Gastroesophageal sphincter (tissue), 4 donors: ENCODE measurements at places on chromosomes 4 and X.

- ATAC-seq = no peak
Measured at GRCh38 chr4:128285085-128285997, 2.3 kb downstream of the PGRMC2 start.

GRCh38 chr4:99947190-99947578 lies 766 bp upstream of the DNAJB14 start:
- no peak for ATAC-seq

- no peak for ATAC-seq
Measured at GRCh38 chr4:8746523-8747466, 124.8 kb downstream of the HMX1 start.

DNA sequence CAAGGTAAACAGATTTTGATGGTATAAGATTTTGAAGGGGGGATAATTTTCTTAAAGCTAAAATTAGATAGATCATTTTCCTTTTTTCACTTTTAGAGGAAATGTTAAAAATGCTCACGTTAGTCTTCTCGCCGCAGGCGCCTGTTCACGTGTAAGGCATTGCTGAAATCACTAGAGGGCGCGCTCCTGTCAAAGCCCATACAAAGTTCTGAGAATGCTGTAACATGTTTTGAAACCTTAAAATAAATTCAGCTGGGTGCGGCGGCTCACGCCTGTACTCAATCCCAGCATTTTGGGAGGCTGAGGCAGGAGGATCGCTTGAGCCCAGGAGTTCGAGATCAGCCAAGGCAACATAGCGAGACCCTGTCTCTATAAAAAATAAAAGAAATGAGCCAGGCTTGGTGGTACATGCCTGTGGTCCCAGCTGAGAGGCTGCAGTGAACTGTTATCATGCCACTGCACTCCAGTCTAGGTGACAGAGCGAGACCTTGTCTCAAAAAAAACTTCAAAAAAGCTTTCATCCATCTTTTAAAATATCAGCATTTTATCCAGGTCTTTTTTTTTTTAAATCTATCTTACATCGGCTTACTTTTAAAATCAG lies 138.0 kb downstream of the RBMX2 start:
- ATAC-seq = no peak

- ATAC-seq = no peak
Measured at GRCh38 chrX:3712870-3713224, 602 bp downstream of the PRKX start.

DNA sequence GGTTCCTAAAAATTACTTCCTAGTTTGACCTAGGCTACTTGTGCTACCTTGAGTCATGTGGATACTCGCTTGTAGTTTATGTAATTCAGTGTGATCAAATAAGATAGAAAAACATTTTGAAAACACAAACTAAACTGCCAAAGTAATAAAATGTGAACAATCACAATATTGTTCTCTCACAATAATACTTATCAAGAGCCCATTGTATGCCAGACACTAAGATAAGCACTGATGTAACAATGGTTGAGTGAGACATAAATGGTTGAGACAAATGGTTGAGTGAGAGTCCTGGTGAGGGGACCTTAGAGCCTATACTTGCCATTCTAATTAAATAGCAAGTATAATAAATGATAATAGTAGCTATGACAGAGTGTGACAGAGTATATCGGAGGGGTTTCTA lies 41.7 kb downstream of the RFC1 start:
- ATAC-seq = no peak

DNA sequence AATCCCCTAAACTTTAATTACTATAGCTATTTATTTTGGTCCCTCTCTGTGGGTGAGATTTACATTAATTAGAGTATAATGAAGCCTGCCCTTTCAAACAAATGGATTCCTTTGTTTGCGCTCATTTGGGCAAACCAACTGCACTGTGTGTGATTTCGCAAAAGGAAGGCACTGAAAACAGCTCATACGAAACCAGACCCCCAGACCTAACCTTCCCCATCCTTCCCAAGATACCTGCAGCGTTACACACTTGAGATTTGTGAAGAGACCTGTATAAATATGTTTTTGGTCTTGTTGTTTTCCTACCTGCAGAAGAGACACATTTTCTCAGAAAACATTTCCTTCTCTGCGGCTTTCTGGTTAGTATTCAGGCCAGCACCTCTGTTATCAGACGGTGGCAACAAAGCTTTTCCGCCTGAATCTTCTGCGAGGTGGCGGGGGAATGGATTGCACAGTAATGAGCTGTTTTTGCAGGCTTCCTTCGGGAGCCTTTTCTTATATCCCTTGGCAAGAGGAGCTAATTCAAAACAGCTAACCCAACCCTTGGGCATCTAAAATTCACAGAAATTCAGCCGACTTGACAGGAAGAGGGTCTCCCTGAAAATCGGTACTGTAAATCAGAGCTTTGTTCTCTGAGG lies 47.6 kb downstream of the CBLL2 start:
- no peak for ATAC-seq

- ATAC-seq = peak; percentile 19
Measured at GRCh38 chrX:40094041-40094899, 3.5 kb downstream of the BCOR start.

- no peak for ATAC-seq
Measured at GRCh38 chr4:124118061-124118460, 594.5 kb downstream of the ANKRD50 start.

GRCh38 chr4:152352622-152353116 lies 183.2 kb downstream of the FBXW7 start:
- ATAC-seq = peak; percentile 98

DNA sequence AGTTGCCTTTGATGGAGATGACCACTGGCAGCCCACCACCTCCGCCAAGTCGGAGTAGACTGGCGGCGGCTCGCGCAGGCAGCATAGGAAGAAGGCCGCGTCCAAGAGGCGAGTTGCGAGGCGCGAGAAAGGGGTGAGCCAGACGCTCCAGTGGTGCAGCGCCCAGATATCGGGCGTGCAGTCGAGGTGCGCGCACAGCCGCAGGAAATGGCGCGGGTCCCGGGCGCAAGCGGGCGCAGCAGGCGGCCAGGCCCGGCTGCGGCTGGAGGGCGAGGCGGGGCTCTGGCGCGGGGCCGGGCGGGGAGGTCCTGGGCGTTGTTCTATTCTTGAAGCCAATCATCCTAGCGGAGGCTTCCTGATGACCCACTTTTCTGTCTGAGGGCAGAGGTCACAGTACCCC lies 13.2 kb upstream of the PGRMC1 start:
- ATAC-seq = no peak

- ATAC-seq = no peak
Measured at GRCh38 chr4:109590905-109591304, 30.9 kb downstream of the MCUB start.

GRCh38 chr4:148044089-148044911 lies 312.4 kb downstream of the ARHGAP10 start:
- ATAC-seq = peak; percentile 34

GRCh38 chr4:54908763-54909162 lies 216.6 kb downstream of the KDR start:
- no peak for ATAC-seq

- ATAC-seq = no peak
Measured at GRCh38 chr4:145876531-145877180, 62.0 kb downstream of the ZNF827 start.

DNA sequence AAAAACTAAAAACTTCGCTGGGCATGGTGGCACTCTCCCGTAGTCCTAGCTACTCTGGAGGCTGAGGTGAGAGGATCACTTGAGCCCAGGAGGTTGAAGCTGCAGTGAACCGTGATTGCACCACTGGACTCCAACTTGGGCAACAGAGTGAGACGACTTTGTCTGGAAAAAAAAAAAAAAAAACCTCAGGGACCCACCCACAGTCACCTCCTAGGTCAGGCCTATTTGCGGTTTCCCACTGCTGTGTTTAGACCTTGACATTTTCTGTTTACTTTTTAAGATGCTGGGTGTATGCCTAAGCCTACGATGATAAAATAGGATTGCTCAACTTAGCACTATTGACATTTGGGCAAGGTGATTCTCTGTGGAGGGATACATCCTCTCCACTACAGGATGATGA lies 197.4 kb upstream of the TBL1X start:
- no peak for ATAC-seq

DNA sequence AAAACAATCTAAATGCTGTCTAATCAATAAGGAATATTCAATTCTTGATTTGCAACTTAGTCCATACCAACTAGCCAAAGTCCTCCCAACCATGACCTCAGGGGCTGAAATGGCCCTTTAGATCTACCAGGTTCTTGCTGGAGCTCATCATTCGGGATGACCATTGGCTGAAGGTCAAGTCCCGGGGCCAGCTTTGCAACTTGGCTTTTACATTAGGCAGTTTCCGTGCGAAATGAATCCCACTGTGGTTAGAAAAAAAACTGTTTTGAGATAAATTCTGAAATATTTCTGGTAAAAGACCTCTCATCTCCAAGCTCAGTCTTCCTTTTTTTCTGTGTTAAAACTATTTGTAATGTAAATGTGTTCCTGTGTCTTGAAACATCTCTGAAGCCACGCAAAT lies 178.6 kb downstream of the TENM3 start:
- ATAC-seq = no peak

- ATAC-seq = peak; percentile 73
Measured at GRCh38 chrX:33725535-33726210, 406.4 kb downstream of the FAM47A start.

DNA sequence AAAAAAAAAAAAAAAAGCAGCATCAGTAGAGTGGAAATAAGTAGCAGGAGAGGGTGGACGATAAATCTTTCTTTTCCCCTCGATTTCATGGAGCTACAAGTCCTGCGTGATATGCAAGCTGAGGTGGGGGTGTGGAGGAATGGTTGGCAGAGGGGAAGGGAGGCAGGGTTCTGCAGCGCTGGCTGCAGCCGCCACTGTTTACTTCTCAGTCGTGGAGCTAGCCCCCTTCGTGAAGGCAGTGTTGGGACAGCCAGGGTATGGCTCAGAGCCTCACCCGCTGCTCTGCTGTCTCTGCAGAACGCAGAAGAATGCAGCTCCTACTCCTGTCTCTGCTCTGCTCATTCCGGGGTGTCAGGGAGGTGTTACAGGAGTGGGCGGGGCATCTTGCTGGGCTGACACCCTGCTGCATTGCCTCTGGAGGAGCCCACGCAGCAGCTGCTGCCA lies 140.6 kb downstream of the GPM6A start:
- peak; percentile 51 for ATAC-seq

GRCh38 chrX:1475481-1475880 lies 22.8 kb upstream of the ASMTL start:
- ATAC-seq = no peak

DNA sequence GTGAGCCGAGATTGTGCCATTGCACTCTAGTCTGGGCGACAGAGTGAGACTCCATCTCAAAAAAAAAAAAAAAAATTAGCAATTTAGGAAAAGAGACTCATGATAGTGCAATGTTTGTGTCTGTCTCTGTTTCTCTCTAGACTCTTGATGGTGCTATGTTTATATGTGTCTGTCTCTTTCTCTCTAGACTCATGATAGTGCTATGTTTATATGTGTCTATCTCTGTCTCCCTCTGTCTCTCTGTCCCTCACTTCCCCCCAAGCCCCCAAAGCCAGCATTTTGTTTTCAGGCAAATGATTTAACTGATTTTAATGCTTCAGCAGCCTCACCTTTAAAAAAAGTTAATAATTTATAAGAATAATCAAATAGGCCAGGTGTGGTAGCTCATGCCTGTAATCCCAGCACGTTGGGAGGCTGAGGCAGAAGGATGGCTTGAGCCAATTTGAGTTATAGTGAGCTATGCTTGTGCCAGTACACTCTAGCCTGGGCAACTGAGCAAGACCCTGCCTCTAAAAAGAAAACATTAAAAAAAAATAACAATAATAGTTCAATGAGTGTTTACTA lies 6.9 kb downstream of the MOB1B start:
- ATAC-seq = no peak

DNA sequence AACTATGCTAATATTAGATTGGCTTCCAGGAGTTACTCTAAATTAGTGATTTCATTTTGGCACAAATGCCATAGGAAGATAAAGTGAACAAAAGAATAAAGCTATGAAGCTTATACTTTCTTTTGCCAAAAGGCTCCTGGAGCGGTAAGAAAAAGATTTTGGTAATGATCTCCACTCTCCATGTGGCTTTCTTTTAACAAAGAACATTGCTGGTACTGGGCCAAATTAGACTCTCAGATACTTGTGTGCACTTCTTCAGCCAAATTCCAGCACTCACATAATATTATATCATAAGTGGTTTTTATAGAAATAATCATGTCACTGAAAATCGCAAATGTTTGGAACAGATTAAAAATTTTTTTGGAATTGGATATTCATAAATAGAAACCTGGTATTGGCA lies 142.4 kb upstream of the FGF13 start:
- no peak for ATAC-seq

DNA sequence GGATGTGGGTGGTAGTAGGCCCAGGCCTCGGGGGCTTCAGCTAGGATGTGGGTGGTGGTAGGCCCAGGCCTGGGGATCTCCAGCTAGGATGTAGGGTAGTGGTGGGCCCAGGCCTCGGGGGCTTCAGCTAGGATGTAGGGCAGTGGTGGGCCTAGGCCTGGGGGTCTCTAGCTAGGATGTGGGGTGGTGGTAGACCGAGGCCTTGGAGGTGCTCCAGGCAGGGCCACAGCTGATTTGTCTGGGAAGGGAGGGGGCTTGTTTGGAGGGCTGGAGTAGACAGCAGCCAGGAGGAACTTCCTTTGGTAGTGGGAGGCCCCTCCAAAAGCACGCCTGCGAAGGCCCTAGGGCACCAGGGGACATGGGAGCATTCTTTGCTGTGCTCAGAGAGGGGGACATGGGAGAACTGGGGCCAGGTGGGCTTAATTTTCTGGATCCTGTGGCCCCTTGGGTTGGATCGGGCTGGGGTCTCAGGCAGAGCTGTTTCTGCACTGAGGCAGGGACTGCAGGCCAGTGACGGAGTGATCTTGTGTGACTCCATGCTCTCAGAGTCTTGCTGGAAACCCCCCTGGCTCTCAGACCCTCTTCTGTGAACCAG lies 3.3 kb upstream of the SPON2 start:
- no peak for ATAC-seq

- peak; percentile 72 for ATAC-seq
Measured at GRCh38 chrX:133985164-133985966, at the start of gene GPC3. GPC3 (minus strand) TSS chrX:133985594.

DNA sequence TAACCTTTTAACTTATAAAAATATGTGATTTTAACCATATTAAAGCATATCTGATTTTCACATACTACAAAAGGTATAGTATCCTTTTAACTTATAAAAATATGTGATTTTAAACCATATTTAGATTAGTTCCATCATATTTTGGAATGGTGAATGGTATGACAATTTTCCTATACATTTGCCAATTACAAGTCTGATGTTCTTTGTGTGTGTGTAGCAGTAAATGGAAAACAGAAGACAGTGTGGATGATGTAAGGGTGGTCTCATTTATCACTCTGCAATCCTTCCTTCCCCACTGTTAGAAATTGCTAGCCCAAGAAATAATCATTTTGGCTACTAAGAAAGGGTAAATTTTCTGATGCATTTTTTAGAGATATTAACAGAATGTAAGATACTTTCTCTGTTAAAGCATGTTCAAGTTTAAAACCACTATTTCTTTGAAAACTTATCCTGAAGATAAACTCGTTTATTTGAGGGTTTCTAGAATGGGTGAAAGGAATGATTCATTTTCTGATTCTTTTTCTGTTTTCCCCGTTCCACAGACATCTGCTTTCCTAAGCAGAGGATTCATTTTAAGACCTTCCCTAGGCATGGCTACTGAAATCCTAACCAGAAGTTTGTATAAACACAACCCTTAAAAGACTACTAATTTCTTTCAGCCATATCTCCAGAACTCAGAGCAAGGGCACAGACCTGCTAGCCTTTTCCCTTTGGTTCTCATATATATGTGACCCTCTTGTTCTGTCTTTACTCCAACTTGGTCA lies 21.0 kb downstream of the NUDT6 start:
- no peak for ATAC-seq

GRCh38 chr4:82890901-82891706 lies at the start of gene SEC31A:
SEC31A (minus strand) TSS chr4:82891153; CDS start chr4:82881936, 9,217 bp downstream.
- peak; percentile 100 for ATAC-seq
